ENCODE measurements at places on chromosomes 11 and 22.

- DNase-seq, result no peak
Observed at GRCh38 chr22:24068717-24069297, 57.7 kb downstream of the CABIN1 start.

- DNase-seq, result no peak
Observed at GRCh38 chr11:117662255-117662654, 134.8 kb downstream of the DSCAML1 start.

DNA sequence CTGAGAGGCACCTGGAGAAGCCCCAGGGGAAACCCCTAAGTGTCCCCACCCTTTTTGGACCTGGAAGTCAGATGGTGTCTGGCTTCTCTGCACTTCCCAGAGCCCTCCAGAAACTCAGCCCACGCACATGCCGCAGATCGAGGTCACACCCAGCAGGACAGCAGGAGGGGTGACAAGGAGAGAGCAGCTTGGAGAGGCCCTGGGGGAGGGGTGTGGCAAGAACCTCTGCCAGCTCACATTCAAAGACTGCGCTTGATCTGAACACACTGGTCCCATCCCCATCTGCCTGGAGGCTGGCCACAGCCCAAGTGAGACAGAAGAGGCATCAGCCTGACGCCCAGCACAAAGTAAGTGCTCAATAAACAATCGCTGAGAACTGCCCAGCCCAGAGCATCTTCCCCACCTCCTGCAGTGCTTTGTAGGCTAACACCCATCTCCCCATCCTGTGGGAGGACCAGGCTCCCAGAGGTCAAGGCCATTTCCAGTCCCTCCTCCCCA is 21.4 kb downstream of the TMPRSS6 start:
- no peak for DNase-seq

DNA sequence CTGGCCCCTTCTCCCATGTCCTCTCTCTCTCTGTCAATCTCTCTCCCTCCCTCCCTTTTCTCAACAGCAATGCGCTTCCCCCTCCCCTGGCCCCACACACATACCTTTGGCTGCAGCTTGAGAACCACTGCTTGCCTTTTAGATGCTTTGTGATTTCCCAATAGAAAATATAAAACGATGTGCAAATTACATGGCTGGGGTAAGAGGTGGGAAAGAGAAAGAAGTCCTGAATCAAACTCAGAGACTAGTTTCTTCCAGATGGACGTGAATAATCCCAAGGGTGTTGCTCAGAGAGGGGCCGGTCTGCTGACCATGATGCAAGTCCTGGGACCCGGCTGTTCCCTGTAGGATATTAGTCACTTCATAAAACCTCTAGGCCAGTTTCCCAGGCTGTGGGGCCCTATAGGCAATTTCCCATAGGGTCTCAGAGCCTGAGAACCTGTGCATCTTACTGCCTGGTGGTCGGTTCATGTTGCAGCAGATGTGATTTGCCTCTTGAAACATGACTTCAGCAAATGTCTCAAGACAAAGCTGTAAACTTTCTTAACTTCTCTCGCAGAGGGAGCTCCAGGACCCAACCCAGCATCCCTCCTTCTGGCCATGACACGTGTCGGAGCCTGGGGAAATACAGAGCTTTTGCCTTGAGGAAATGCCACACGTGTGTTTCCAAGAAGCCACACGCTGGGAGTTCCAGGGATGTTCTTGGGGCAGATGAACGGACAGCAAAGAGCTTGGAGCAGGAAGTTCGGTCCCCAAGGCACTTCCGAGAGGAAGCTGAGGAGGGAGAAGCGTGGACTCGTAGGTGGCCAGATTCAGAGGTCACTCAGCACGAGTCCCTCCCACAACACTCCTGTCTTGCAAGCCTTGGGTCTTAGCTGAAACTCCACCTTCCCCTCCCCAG is 34.5 kb upstream of the ETS1 start:
- DNase-seq, result peak; percentile 98

GRCh38 chr11:101128571-101129202 is 926 bp downstream of the PGR start:
- DNase-seq, result peak; percentile 37

DNA sequence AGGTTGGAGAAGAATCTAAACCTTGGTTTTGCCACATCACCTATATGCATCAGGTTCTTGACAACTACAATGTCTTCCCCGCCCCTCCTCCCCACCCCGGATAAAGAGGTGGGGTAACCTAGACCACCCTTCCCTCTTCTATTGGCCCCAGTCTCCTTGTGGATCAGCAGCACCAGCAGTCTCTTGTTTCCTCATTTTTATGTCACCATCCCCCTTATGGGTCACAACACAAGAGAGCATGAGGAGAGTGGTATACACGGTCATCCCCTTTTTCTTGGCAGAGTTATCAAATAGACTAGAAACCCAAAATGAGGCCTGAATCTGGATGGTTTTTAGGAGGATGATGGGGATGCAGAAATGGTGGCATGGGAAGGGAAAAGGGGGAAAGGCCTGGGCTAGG is 1.2 kb downstream of the MS4A4E start:
- DNase-seq, result no peak
